ENCODE measurements at places on chromosomes 12 and 14.

GRCh38 chr14:49905989-49906388, 13.1 kb downstream of the ARF6 start:
- DNase-seq, result no peak

GRCh38 chr14:99758872-99759545, 34.2 kb upstream of the EML1 start:
- DNase-seq, result no peak

DNA sequence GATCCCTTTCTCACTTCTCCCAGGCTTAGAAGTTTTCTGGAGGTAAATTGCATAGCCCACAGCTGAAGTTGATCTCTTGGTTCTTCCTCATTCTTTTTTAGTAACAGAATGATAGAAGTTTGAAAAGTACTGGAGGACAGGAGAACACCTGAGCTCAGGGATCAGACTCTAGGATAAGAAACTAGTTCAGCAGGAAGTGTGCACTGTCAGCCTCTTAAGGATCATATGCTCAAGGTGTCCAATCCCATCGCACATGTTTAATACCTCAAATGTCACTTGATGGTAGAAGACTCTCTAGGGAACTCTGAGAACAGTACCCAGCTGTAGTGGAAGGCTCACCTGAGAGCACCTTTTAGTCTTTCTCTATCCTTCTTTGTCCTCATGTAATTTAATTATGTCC, 14.7 kb upstream of the LIMA1 start:
- DNase-seq, result no peak

- DNase-seq, result no peak
Observed at GRCh38 chr12:131922772-131923171, 6.3 kb upstream of the PUS1 start.

DNA sequence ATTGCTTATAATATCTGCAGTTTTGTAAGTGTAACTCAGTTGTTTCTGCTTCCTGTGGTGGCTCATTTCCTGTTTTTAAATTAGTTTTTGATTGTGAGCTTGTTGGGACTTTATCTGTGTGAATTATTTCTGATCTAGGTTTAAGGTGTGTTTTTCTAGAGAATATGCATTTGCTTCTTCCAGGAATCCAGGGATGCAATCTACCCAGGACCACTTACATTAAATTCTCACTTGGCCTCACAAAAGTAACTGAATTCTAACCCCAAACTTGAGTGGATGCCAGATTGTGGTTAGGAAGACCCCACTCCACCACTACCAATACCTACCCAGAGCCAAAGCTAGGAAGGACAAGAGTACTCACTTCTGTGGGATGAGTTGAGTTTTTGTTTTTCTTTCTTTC, 11.9 kb downstream of the STYX start:
- no peak for DNase-seq

DNA sequence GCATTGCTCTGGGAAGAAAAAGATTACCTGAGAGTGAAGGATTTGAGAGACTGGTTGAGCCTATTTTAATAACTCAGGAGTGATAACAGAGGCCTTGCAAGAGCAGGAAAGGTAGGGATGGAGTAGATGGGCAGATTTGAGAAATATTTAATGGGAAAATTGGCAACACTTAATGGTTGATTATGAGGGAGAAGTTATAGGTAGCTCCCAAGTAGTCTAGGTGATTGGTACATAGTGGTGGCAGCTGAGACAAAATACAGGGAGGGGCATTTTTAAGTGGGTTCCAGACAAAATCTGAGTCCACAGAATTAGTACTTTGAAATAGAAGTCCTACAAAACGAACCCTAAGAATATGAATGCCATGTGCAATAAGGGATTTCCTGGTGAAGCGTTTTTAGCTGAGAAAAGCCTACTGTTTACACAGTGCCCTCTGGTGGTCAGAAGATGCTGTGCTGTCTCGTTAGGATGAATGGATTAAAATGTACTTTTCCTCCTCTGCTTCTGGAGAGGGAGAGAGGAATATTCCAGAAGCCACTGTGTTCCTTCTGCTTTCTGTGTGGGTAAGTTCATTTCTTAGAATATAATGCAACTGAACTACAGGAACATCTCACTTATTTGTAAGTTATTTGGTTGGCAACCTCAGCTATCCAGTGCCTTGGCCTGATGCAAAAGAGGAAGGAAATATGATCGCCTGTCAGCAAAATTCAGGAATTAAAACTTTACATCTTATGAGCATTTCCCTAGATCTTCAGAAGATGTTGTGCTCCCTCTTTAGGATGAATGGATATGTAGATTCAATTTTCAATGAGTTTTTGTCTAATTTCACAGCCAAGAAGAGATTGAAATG, 6.5 kb downstream of the ZBTB1 start:
- no peak for DNase-seq

- DNase-seq, result no peak
Observed at GRCh38 chr14:61491224-61491623, 169.8 kb downstream of the PRKCH start.

- DNase-seq, result no peak
Observed at GRCh38 chr12:125683748-125684381, 618.6 kb downstream of the AACS start.

DNA sequence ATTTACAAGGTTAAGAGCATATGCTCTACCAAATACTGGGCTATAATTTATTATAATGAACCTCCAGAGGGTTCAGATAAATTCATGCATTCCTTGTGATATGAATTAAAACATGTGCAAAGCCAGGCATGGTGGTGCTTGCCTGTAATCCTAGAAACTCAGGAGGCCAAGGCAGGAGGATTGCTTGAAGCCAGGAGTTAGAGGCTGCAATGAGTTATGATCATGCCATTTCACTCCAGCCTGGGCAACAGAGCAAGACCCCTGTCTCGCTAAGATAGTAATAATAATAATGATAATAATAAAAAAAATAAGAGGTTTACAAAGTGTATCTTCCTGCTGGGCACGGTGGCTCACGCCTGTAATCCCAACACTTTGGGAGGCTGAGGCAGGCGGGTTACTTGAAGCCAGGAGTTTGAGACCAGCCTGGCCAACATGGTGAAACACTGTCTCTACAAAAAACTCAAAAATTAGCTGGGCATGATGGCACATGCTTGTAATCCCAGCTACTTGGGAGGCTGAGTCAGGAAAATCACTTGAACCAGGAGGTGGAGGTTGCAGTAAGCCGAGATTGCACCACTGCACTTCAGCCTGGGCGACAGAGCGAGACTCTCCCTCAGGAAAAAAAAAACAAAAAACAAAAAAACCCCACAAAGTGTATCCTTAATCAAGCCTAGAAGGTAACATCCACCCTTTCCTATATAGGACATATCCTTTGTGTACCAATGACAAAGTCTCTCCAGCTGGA, 7.3 kb upstream of the CS start:
- no peak for DNase-seq

GRCh38 chr12:113073586-113073985, 17.1 kb downstream of the DTX1 start:
- no peak for DNase-seq

All from anterior cingulate cortex (tissue), 58 donors.